Stimulated activated naive B cell treated with anti-CD40 and anti-IgM and Interleukin-4, amounts not matched to agents 10 μg/mL and 1 μg/mL and 100 μg/mL, for 72 hours (primary cell): ENCODE measurements at places on chromosomes 16 and 17.

GRCh38 chr16:78871241-78871640 is 729.3 kb downstream of the MAF start:
- no peak for DNase-seq

GRCh38 chr17:41618341-41619035 is 5.9 kb downstream of the KRT17 start:
- no peak for DNase-seq

- no peak for DNase-seq
These were observed 2447.0 kb downstream of the TP53TG3F start for GRCh38 chr16:35906440-35906839.

DNA sequence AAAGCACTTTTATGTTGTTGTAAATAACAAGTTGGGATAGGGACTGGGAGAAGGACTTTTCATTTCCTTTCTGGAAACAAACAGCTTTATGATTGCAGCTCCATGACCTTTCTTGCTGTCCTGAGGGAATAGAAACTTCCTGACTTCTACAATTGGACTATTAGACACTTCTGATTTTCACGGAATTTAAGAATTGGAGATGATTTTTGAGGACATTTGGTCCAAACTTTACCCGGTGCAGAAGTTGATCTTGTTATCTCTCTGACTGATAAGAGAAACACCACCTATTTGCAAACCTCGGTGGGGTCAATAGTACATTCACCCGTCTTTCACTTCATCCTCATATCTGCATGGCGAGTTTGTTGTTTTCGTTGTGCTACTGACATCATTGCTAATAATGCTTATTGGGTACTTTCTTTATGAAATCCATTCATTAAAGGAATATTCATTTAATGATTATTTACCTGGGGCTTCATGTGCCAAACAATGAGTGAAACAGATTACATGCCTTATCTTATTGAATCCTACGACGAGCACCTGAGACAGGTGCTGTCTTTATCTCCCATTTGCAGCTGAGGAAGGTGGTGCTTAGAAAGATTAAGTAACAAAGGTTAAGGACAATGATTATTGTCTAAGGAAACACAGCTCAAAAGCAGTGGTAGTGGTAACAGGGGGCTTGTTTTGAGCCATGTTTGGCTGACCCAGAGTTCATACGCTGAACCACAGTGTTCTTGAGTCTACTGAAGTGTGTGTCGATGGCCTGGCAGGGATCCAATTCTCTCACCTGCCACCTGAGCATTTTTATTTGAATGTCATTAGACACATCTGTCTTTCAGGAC is 176.9 kb upstream of the FAM20A start:
- no peak for DNase-seq

DNA sequence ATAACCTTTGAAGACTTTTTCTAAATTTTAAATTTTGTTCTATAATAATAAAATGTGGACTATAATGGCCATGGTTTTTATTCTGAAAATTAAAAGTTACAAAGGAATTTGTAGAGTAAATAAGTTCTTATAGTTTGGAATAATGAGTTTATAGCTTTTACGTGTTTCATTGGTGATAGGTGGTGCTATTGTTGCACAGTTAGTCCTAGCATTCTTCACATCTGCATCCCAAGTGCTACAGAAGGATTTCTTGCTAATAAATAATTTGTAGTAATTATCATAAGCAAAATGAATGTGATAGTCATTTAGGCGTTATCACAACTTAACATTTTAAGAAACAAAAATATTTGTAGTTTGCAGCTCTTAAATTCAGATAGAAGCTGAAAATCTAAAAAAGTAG is 67.9 kb downstream of the BCAS3 start:
- DNase-seq: no peak

- no peak for DNase-seq
These were observed 810 bp downstream of the CYGB start for GRCh38 chr17:76536511-76537287.

DNA sequence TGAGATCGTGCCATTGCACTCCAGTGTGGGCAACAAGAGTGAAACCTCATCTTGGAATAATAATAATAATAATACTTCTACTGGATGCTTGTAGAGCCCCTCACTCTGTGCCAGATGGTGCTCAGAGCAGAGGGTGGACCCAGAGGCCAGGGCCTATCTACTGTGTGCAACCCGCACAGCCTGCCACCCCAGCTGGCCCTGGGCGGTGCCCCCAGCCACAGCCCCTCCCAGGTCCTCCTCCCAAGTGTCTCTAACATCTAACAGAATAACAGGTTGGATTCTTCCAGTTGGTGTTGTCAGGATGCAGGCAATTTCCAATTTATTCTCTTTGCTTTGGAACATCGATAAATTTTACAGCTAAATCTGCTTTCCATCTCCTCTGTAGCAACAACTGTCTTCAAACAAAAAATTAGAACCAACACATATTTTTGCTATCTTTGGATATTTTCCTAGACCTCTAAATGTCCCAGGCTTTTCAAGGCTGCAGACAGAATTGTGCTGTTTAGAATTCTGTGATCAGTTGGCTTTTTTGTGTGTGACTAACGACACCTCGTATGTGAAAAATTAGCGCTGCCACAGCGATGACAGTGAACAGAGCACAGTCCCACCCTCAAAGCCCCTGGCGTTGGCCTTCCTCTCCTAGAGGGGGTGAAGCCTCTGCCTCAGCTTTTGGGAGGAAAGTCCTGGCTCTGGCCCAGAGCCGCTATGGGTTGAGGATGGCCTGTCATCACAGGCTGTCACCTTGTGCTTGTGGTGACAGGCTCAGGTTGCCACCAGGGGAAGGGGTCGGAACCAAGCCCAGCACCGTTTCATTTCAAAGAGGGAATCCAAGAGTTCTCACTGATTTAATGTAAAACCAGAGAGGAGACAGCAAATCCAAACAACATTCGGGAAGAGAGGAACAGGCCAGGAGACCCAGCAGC is 7.6 kb upstream of the EVPL start:
- no peak for DNase-seq

DNA sequence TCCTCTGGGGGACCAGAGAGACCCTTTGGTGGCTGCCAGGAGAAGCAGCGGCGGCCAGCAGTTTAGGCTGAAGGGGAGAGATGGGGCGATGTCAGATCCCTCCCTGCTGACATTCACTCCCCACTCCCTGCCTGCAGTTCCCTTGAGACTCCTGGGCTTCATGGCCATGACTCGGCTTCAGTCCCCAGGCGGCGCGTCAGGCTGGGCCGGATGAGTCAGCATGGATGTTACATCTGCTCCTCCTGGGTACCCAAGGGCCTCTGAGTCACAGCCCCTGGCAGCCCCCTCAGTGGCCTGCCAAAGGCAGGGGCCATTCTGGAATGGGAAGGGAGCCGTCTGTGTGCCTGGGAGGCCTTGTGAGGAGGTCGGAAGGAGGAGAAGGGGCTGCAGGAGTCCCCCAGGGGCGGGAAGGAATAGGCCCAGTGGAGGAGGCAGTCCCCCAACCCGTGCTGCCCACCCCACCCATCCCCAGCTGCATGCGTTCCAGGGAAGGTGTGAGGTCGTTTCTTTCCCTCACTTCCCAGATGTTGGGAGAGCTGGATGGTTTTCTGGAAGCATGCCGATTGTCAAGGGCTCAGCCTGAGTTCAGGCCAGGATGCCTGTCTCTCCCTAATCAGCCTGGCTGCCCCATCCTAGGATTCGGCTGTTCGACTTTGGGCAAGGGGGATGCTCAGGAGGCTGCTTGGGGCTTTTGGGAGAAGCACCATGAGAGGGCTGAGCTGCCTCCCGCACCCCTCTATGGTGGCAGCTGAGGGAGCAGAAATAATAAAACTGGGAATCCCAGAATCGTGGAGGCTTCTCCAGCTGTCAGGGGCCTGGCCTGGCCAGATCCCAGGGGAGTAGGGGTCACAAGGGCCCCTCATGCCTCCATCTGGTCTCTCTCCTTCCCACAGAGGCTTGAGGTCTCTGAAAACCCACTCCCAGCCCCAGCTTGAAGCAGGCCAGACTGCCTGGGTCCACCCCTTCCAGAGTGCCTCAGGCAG is 9.7 kb downstream of the RHBDL3 start:
- DNase-seq: peak; percentile 57

DNA sequence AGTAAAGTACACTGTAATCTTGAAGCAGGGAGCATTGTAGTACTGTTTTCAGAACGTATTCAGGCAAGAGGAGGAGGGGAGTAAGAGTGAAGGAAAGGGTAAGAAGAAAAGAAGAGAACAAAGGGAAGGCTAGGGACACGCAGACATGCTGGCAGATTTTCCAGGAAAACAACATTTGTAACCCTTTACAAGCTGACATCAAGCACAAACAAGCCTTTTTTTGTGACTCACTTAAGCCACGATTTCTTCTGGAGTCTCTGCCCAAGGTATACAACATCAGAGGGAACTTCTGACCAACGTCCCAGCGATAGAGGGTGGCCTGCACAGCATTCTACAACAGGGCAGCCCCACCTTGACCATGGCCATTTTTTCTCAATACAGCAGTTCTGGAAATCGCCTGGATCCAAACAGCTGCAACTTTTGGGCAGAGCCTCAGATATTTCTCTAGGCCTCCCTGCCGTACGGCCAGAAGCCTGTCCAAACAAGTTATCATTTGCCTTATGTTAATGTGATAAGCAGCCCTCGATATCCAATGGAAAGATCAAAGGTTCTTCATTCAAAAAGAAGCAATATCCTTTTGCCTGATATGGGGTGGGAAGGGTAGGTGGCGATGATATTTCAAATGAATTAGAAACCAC is 247.3 kb downstream of the ZFHX3 start:
- no peak for DNase-seq

- no peak for DNase-seq
These were observed 76.2 kb upstream of the ADAMTS18 start for GRCh38 chr16:77511053-77511452.

GRCh38 chr16:71448274-71448866 is 6.5 kb upstream of the TLE7 start:
- DNase-seq: no peak

DNA sequence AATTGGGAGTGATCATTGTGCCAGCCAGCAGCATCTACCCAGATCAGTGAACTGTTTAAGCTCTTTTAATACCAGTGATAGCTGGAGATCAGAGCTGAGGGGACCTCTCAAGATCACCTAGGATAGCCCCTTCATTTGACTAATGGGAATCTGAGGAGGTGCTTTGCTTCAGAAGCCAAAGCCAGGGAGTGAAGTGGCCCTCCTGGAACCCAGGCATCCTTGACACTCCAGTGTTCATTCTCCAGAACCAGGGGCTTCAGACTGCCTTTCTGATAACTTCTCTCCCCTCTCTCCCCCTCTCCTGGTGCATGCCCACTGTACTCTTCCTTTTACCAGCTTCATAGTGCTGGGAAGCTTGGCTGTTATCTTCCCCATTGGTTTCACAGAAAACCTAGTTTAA is 48.0 kb upstream of the SLC12A3 start:
- no peak for DNase-seq

GRCh38 chr17:45948498-45948880 is 50.6 kb upstream of the STH start:
- DNase-seq: no peak

DNA sequence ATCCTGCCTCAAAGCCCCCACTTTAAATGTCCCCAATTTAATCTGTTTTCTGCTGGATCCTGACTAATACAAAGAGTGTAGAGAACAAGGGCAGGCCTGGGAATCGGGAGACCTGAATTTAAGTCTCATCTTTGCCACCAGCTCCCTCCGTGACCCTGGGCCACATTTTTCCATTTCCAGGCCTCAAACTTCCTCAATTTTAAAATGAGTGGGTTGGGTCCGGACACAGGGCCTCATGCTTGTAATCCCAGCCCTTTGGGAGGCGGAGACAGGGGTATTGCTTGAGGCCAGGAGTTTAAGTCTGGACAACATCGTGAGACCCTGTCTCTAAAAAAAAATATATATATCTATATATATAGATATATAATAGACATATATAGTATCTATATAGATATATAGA is 61.4 kb downstream of the SRL start:
- no peak for DNase-seq
